ENCODE measurements at places on chromosomes 6 and 20.
A peak's percentile ranks its signal among the peaks of the same experiment; 100 is the strongest.

DNA sequence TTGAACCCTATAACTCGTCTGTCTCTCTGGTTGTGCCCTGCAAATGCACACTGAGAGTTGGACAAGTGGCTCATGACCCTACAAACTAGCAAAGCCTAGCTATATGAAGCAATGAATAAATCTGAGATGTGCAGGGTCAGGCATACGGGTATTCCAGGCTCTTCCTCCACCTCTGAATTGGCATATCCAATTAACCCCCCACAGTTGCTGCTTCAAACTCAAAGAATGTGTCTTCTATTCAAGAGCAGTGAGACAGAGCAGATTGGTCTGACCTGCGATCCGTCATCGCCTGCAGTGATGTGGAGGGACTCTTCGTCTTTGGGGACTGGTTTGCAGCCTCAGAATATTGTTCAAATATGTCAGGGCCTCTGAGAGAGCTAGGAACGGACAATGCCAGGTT, 59.8 kb downstream of the LAMP5 start:
- no peak for DNase-seq

DNA sequence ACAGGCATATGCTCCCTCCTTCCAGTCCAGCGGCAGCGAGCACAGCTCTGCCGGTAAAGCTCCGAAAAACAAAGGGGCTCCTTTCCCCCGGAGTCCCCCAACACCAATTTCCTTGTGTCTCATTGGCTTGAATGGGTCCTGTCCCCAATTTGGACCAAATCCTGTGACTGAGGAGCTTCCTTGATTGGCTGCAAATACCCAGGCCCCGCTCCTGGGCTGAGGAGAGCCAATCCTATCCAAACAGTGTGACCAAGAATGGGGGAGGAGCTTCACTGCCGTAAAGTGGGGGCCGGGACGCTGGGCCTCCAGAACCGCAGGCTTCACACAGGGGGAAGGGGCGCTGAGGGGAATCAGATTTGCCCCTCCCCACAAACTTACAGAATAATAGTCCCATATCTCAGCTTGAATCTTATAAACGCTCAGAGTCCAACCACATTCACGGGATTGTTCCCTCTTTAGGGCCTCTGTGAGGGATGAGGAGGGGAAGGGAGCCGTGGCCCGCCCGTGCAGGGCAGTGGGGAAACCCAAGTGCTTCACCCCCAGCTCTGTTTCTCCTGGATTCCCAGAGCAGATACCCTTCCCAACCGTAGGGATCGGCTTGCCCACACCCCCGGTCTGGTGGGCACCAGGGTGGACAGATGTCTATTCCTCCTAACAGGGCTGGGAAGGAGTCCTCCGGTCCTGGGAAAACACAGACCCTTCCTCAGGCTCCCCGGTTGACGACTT, 141.0 kb upstream of the MLN start:
- DNase-seq = no peak

- no peak for DNase-seq
Observed at GRCh38 chr6:41938590-41939175, 2.9 kb downstream of the CCND3 start.

- no peak for DNase-seq
Observed at GRCh38 chr6:126941751-126942150, 176.7 kb upstream of the RSPO3 start.

GRCh38 chr6:20711518-20711917, 177.3 kb downstream of the CDKAL1 start:
- DNase-seq = no peak

- DNase-seq = no peak
Observed at GRCh38 chr6:113170454-113170853, 686.7 kb upstream of the MARCKS start.

GRCh38 chr20:36284751-36285150, 21.4 kb upstream of the DLGAP4 start:
- no peak for DNase-seq

- DNase-seq = no peak
Observed at GRCh38 chr6:82348130-82348529, 15.5 kb upstream of the TPBG start.

DNA sequence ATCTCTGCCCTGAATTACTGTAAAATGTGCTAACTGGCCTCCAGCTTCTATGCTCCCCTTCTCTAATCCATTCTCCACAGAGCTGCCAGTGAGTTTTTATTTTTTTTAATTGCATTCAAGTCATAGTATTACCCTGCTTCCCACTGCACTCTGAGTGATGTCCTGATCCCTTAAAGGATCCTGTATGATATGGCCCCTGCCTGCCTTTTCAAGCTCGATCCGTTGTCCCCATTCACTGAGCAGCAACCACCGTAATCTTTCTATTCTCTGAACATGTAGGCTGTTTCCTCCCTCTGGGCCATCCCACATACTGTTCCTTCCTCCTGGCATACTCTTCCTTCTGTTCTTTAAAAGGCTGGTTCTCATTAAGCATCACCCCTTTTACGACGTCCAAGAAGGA, 9.3 kb downstream of the TNFRSF21 start:
- DNase-seq = no peak

- DNase-seq = peak; percentile 34
Observed at GRCh38 chr6:169725125-169726048, 1.1 kb upstream of the PHF10 start.

DNA sequence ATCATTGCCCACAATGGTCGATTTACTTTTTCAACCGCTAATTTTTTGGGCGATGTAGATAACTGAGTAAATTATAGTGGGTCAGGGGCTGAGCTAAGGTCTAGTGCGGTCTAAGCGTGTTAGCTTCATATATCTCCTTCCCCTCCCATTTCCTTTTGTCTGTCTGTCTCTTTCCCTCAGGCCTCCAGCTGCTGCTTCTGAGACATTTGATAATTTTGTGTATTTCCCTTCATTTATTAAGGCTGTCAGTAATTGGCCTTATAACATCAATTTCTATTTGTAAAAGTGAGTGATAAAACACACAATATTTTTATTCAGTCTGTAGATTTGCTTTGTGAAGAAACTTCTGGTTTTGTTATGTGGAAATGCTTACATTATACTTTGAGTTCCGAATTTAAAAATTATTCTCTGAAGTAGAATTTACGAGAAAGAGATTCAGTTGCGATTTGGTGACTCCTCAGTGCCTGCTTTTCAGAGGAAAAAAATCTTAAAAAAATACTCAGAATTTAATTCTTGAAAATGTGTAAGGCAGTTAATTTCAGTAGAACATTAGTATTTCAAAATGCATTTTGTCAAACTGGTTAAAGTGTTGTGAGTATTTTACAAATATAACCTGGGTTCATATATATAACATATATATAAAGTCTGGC, 1.4 kb downstream of the TMEM170B start:
- no peak for DNase-seq

- DNase-seq = no peak
Observed at GRCh38 chr6:130964808-130965604, 98.0 kb downstream of the EPB41L2 start.

- DNase-seq = no peak
Observed at GRCh38 chr20:47298624-47299023, 57.9 kb downstream of the ZMYND8 start.

GRCh38 chr20:4835244-4836177, 113.8 kb downstream of the PRND start:
- no peak for DNase-seq

DNA sequence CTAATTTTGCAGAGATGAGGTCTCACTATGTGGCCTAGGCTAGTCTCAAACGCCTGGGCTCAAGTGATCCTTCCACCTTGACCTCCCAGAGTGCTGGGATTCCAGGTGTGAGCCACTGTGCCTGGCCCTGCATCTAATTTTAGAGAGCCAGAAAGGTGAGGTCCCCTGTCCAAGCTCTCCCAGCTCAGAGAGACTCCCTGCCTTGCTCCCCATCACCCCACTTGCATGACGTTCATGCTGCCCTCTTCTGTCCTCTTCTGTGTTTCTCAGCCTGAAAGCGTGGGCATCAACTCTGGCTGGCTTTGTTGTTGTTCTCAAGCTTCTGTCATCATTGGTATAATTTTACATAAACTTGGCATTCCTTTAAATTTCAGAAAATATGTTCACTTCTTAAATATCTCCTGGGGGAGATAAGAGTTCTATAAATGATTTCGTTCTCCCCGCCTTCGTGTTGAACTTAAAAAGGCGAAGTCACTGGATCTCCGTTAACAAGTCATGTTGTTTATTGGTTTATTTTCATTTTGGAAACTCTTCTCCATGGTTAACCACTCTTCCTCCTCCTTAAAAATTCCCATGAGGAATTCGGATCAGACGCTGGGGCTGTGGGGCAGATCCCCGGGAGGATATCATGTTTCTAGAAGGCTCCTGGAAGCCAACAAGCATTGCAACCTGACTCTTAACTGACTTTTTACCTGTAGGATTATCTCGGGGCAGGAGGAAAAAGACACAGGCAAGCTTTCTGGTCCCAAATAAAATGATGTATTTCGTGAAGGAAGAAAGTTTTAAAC, 13.2 kb upstream of the PARD6B start:
- no peak for DNase-seq

DNA sequence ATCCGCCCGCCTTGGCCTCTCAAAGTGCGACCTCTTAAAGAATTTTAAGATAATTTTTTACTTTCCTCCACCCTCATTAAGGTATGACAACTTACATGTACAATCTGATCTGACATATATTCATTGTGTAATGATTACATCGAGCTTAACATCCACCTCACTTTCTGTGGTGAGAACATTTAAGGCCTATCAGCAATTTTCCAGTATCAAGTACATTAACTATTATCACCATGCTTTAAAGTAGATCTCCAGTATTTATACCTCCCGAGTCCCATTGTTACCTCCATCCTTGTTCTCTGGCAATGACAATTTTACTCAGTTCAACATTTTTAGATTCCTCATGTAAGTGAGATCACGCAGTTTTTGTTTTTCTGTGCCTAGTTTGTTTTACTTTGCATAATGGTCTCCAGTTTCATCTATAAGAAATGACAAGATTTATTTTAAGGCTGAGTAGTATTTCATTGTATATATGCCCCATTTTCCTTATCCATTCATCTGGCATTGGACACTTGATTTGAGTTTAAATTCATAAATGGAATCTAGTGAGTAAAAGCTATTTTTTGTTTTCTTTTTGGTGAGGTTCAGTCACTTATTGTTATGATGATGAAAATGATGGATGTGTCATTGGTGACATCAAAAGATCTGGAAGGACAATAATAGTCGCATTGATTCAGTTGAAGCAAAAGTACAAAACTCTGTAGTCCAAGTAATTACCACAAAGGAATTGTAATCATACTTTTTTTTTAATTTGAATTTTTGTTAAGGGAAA, 87.0 kb downstream of the OR2B2 start:
- no peak for DNase-seq

DNA sequence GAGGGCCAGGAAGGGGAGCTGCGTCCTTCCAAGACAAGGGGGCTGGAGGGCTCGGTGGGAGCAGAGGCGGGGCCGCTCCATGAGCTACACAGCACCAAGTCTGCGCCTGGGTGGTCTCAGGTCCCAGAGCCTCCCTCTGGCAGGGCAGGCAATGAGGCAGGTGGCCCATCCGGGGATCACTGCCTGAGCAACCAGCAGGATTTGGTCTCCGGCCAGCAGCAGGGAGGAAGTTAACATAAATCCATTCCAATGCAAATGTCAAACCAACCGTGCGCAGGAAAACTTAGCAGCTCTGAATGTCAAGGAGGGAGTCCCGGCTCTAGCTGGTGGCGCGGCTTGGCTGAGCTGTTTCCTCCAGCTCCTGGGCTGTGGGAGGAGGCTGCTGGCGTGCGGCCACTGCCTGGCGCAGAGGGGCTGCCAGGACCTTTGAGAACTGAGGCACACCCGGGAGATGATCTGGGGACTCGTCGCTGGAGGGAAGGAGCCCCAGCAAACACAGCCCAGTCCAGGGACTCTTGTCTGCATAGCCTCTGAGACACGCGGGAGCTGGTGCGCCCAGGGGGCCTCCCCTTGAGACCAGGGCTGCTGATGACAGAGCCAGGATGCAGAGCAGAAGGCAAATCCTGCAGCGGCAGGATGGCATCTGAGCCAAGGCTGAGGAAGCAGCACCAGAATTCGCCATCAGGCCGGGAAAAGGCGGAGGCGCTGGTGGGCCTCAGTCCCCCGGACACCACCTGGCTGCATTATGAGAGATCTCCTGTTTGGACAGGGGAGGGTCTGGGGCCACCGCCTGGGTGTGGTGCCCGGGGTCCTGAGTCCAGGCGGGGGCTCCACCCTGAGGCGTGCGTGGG, 33.1 kb upstream of the CHRNA4 start:
- DNase-seq = no peak

DNA sequence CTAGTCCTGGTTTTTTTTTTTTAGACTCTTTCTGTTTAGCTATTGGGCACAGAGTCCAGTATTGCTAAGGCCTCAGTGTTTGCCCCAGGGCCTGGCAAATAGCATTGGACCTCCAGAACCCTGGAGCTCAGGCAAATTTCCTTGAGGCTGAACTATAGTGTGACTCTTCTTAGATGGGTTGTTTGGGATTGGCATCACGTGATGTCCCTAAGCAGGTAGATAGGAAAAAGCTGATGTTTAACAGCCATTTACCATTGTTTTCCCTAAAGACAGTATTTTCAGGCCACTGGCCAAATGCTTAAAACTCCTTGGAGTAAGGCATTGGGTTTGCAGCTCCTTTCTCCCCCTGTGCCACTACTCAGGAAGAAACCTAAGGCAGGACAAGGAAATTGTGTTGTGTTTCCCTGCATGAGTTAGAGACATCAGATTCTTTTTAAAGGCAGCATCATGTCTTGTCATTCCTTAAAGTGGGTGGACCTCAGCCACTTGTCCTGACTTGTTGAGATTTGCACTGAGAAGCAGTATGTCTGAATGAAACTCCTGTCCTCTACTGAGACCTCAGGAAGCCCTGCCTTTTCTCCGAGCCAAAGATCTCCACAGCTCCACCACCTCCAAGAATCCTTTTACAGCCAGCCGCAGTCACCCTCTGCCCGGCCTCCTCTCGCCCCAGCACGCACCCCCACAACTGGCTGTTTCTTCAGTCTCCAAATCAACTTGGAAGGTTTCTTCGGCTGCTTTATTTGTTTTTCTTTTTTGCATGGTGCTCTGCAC, 46.2 kb upstream of the RNF144B start:
- DNase-seq = no peak

GRCh38 chr20:15445056-15445840, 1107.8 kb upstream of the FLRT3 start:
- no peak for DNase-seq

DNA sequence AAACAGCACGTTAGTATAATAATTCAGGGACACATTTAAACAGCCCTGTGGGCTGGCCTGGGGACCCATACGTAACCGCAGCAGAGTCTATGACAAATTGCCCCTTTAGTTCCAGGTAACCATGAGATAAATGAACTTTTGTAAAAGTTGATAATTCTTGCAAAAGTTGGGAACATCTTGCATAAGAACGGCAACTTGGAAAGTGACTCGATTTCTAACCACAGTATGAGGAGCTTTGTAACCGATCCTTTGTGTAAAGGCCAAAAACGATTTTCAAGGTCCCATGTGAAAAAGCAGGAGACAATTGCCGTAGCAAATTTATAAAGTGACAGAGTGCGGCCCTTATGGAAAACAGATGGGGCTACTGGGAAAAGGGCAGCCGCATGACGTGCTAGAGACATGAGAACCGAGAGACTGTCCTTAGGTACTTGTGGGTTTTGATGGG, 81.6 kb downstream of the PSMG4 start:
- DNase-seq = no peak
